Mesothelial cell of epicardium (in vitro differentiated cells): ENCODE measurements at places on chromosomes 7 and 10.

- no peak for DNase-seq
Measured at GRCh38 chr7:94266238-94266644, 128.5 kb upstream of the COL1A2 start.

DNA sequence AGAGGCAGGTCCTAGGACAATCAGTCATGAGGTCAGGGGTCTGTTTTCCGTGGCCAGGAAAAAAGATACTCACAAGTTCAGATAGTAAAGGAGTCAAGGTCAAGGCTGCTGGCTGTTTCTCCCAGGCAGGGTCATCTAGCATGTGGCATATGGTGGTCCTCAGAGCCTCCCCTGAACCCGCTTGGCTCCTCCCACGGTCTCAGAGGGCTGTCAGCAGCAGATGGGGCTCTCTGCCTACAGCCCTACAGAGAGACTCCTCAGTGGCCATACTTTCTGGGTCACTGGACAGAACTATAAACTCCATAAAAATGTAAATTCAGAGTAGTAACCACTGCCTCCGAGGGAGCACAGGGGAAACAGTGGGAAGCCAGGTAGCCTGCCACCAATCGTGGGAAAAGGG is 11.3 kb upstream of the DRGX start:
- no peak for DNase-seq

GRCh38 chr10:76583711-76584161 is 1053.9 kb downstream of the KCNMA1 start:
- no peak for DNase-seq

GRCh38 chr10:91587710-91588638 is 44.9 kb downstream of the PPP1R3C start:
- DNase-seq: no peak

DNA sequence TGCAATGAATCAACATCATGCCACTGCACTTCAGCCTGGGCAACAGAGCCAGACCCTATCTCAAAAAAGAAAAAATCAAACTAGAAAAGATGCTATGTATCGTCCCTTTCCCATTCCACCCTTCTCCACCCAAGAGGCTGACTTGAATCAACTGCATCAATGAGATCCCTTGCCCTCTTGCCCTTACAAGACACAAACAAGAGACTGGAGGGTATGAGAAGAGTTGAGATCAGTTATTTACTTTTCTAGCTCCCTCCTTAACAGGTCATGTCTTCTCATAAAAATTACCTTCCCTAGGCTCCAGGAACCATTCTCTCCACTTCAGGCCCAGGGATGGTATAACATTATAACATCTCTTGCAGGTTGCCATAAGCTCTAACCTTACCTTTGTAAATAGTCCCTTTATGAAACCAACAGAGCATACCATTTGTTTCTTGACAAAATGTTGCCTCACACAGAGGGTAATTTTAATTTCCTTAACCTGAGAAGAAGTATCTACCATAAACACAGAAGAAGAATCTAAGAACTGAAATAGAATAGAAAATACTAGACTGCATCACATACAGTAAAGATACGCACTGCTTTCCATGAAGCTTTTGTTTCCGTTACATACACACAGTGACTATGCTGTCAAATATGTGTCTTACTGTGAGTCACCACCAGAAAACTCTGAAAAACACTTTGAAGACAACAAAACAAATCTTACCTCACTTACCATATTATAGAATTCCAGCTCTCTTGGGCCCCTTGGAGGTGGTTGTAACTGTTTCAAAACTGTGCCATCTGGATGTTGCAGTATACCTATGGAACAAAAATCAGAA is 30.5 kb downstream of the IPMK start:
- DNase-seq: no peak

DNA sequence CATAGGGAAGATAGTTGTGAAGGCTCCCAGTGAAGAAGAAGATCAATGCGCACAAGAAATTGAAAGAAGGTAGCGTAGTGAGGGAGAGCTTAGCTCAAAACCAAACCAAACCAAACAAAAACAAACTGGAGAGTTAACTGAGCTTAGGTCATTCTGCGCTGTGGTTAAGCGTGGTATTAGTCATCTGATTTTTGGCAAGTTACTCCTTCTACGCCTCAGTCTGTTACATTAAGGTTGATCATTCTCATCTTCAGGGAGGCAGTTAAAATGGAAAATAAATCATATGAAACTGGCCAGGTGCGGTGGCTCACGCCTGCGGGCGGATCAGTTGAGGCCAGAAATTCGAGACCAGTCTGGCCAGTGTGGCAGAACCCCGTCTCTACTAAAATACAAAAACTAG is 259.7 kb downstream of the EXOC4 start:
- no peak for DNase-seq

DNA sequence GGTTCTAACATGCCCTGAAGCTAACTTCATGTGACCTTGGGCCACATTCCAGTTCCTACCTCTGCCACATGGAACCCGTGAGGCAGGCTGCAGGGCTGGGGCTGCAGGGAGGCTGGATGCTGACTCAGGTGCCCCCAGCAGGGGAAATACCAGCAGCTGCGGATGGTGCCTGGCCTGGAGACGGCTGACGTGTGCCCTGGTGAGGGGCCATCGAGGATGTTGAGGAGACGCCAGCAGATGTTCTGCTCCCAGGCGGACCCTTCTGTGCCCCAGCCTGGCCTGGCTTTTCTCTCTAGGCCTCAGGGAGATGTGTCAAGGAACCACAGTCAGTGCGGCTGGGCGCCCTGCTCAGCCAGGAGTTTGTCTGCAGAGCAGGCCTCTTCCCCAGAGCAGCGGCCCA is 8.8 kb downstream of the BAG3 start:
- no peak for DNase-seq

GRCh38 chr7:149097088-149097487 is 6.6 kb upstream of the ZNF786 start:
- DNase-seq: no peak

GRCh38 chr7:98102170-98102569 is 4.5 kb upstream of the LMTK2 start:
- DNase-seq: no peak

- DNase-seq: no peak
Measured at GRCh38 chr7:100887516-100888290, 1.8 kb downstream of the UFSP1 start.
